ENCODE measurements at places on chromosomes 5 and 9.
A peak's percentile ranks its signal among the peaks of the same experiment; 100 is the strongest.

- DNase-seq, result no peak
Observed at GRCh38 chr5:119341452-119342349, 14.1 kb upstream of the TNFAIP8 start.

GRCh38 chr5:143316844-143317631 lies 86.4 kb downstream of the NR3C1 start:
- no peak for DNase-seq

GRCh38 chr5:96530901-96531300 lies 97.9 kb upstream of the PCSK1 start:
- no peak for DNase-seq

GRCh38 chr5:95858661-95859595 lies 36.4 kb upstream of the GLRX start:
- DNase-seq, result peak; percentile 94

DNA sequence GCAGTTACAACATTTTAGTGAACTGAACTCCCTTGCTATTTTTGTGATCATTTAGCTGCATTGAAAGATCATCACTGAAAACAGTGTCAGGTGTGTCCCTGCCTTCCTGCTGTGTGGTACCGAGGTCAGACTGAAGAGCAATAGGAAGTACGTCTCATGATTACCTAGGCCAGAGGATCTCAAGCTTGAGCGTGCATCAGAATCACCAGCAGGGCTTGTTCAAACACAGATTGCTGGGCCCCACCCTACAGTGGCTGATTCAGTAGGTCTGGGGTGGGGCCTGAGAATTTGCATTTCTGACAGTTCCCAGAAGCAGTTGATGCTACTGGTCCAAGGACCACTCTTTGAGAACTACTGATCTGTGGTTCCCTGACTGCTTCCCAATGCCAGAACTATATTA lies 159.6 kb downstream of the ACTL7B start:
- DNase-seq, result no peak

DNA sequence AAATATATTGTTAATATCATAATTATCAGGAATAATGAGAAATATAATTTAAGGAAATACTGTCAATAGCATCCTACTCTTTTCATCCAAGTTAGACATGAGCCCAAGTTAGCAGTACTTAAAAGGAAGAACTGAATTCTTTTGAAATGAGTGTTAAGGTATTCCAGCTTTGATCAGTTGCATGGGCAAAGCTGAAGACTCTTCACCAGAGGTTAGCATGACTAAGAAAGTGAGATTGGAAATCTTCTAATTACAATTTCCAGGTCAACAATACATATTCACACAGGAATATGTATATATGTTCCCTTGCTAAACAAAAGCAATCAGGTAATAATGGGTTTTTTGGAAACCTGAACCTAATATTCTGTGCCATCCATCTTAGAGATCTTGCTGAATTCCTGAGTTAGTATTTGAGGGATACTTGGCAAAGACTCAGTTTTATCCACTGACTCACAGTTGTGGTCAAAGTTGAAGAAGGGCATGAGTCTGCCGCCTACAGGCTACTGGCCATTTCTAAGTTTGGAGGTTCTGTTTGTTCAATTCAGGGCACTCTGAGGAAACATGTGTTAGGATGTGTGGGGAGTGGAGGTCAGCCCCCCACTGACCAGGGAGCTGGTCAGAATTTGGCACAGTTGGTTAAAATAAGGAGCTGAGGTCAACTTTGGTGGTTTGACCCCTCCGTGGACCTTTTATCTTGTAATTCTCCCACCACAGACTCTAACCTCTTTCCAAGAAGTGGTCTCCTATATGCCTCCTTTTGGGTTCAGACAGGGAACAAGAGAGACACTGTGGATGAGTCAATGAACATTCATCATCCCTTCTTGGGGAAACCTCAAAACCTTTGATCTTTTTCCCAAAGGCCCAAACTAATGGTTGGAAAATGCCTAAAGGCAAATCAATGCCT lies 118.3 kb downstream of the PIK3R1 start:
- no peak for DNase-seq

- no peak for DNase-seq
Observed at GRCh38 chr5:151597749-151598148, 6.6 kb upstream of the FAT2 start.

DNA sequence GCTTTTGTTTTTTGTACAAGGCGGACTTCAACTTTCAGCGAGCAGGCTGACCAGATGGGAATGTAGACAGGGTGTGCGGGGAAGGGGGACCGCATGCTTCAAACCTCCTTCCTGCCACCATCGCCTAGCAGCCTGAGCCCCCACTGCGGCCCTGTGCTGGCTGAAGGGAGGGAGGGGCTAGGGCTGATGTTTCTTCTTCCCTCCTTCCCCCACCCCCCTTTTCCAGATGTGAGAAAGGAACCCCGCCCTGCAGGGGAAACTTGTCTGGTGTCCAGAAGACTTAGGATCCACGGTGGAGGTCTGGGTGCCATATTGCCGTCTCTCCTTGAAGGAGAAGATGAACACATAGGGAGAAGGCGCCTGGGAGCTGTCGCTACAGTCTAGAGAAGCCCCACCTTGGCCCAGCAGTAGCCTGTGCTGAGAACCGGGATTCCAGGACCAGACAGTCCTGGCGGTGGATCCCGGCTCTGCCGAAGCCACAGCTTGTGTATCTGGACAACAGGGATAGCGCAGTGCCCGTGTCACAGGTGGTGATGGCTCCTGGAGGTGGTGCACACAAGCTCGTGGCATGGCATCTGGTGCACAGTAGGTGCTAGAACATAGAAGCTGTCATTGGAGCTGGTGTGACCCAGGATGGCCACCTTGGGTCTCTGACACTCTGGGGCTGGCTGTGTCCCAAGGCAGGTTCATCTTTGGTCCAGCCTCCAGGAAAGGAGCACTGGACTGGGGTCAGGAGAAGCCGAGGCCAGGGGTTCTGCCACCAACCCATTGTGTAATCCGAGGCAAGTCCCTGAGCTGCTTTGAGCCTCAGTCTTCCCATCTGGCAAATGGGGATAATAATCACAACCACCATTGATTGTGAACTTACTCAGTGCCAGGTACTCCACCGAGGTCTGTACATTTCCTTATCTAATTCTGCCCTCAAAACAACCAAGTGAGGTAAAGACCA lies 205.6 kb downstream of the C9orf50 start:
- no peak for DNase-seq

Measured in T-helper 2 cell treated with Interferon-gamma antibody and Interleukin-4, amounts not matched to agents 5 μg/mL and 100 μg/mL, for 36 hours (primary cell).